ENCODE measurements at places on chromosomes 7 and 10.
A peak's percentile ranks its signal among the peaks of the same experiment; 100 is the strongest.

DNA sequence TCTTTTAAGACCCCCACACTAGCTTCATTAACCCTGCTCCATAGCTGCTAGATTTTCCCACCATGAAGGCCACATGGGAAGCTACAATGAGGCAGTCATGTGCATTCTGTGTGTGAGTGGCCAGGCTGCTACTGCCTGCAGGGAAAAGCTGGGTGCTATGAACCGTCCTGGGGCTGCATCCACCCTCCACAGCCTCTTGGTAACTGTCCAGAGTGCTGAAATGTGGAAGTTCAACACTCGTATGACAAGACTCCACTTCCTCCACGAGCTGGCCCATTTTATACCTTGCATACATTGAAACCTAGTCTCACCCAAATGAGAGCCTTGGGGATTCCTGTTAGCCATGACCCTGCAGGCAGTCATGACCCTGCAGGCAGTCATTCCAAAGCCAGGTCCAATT is 59.4 kb downstream of the CUZD1 start:
- DNase-seq, result no peak

DNA sequence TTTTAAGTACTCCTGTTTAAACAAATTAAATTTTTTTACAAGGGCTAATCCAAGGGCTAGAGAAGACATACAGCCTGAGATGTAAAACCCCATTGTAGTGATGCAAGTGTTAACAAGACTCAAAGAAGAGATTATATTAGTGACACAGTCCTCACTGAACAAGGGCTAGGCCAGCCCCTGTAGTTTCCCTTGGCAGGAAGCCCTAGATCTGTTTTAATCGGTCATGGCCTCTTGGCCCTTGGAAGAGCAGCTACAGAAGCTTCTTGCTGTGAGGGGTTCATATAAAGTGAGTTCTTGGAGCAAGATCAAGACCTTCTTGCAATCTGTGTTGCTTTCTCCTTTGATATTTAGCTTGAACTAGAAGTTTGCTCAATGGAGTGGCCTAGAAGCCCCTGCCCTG is 1339.4 kb downstream of the XPNPEP1 start:
- no peak for DNase-seq

- no peak for DNase-seq
Observed at GRCh38 chr10:101993221-101993620, 62.8 kb downstream of the ARMH3 start.

- DNase-seq, result no peak
Observed at GRCh38 chr7:44152971-44153947, 12.1 kb upstream of the MYL7 start.

- no peak for DNase-seq
Observed at GRCh38 chr7:108109221-108109908, 20.8 kb downstream of the LAMB4 start.

DNA sequence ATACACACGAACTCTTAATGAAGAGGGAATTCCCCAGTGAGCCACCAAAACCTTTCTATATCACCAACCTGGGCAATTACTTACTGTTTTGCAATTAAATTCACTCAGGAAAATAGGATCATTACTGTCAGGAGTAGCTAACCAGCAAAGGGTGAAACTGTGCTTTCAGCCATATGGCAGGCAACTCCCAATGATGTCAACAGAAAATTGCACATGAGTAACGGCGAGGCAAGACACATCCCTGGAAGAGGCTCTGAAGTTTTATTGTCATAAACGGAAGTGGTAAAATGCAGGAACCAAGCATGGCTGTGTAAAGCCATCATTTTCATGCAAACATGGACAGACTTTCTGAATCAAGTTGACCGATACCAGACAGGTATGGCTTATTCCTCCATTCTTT is 548.9 kb upstream of the AUTS2 start:
- no peak for DNase-seq

GRCh38 chr10:4541292-4541691 is 284.7 kb upstream of the AKR1E2 start:
- no peak for DNase-seq

DNA sequence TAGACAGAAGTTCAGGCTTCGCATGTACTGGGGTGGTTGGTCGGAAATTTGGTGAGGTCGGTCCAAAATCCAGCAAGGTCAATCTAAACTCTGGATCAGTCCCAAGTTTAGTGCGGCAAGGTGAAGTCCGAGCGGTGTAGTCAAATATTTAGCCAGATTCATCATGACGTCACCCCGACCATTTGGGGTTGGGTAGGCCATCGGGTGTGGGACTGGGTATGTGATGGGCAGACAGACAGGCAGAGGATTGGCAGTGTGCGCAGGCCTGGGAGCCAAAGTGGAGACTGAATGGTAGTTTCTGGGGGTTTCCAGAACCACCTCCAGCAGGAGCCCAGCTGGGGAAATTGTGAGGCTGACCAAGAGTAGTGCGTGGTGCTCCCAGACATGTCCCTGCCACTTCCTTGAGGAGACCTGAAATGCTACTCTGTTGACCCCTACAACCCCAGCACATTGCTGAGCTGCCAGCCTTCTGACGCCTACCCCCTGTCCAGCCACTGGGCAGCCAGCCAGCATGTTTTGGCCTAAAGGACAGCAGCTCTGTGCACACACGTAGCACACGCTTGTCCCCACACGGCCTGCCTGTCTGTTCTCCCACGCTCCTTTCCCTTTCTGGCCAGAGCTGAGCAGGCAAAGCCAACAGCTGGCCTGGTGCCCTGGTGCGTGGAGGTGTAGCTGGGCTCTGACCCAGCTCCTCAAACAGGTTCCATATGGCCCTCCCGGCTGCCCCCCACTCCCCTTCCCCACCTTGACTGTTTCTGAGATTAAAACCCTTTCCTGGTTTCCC is 55.9 kb downstream of the FAM241B start:
- DNase-seq, result peak; percentile 62

DNA sequence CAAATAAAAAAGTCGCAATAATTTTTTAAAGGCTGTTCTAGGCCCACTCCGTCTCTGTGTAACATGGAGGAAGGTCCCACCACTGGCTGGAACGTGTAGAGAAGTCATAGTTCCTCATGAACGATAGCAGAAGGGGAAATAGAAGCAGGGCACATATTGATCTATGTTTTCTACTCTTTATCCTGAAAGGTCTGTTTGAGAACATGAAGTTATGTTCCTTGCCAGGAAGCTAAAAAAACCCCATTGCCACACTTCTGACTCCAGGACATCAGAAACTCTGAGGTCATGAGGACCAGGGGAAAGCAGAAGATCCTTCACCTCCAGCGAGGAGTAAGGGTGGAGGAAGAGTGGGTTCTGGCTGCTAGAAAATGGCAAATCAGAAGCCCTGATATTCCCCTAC is 10.8 kb downstream of the ANKRD22 start:
- DNase-seq, result no peak

- DNase-seq, result no peak
Observed at GRCh38 chr10:76892766-76893479, 744.7 kb downstream of the KCNMA1 start.

DNA sequence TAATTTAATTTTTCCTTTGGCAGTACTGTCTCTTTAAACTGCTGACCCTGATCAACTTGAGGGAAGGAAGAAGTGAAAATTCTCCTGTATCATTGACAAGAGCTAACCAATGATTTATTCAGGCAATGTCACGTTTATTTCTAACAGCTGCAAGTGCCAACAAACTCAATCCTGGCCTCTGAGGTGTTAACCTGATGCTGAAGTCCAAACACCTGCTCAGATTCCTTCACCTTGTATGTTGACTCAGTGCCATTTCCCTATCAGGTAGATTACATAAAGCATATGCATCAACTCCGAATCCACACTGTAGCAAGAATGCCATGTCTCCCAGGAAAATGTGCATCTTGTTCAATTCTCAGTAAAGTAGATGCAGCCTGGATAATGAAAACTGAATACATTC is 820.0 kb downstream of the XPNPEP1 start:
- no peak for DNase-seq

- DNase-seq, result no peak
Observed at GRCh38 chr7:95011146-95011928, 103.9 kb downstream of the PPP1R9A start.

DNA sequence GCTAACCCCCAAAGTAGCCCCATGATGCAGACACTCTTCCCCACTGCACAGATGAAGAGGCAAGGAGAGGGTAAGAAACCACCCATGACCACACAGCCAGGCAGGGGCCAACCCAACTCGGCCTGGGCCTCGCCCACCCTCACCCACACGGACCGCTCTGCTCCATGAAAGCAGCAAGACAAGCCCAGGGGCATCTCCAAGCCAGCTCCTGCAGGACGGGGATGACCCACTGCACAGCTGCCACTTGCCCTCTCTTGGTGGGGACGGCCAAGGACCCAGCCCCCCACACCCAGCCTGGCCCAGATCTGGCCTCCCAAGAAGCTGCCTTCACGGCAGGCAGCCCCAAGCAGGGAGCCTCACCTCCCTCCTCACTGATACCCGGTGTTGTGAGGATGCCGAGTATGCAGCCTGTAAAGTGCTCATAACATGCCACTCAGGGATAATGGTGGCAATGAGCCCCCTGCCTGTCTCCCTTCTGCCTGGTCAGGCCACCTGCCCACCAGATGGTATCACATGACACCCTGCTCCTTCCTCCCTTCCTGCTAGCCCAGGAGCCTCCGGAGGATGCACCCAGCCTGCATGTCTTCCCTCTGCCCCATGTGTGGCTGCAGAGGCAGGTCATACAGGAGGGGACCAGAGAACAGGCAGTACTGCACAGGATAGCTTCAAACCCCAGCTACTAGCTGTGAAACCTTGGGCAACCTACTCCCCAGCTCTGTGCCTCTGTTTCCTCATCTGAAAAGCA is 23.3 kb downstream of the OGDHL start:
- DNase-seq, result peak; percentile 51

DNA sequence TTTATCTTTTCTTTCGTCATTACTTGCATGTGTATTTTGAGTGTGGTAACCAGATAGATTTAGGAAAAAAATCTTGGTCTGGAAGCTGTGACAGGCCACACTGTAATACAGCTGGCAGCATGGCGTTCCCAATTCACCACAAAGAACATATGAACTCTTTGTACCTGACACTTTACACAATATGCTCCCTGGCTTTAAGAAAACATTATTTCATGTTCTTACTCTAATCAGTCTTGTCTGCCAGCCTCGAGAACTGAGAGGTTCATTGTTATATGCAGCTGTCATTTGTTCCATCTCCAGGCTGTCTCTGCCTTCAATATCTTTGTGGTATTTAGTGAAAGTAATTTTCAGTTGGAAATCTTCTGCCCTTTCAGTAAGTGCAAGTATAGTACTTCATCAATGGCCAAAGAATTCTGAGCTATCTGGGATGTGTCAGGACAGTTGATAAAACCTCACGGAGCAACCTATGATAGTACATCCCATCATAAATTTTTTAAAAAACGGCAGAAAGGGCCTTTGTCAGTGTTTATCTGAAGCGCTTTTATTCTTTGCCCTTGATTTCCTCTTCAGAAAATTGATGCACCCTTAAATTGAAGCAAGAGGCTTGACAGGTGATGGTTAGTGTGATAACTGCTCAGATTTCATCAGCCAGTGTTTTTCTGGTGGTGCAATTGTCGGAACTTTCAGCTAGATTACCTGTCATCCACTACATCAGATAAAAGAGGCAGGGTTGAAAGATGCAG is 146.3 kb upstream of the SP8 start:
- DNase-seq, result no peak

GRCh38 chr7:12402365-12402725 is 1.3 kb downstream of the VWDE start:
- no peak for DNase-seq

DNA sequence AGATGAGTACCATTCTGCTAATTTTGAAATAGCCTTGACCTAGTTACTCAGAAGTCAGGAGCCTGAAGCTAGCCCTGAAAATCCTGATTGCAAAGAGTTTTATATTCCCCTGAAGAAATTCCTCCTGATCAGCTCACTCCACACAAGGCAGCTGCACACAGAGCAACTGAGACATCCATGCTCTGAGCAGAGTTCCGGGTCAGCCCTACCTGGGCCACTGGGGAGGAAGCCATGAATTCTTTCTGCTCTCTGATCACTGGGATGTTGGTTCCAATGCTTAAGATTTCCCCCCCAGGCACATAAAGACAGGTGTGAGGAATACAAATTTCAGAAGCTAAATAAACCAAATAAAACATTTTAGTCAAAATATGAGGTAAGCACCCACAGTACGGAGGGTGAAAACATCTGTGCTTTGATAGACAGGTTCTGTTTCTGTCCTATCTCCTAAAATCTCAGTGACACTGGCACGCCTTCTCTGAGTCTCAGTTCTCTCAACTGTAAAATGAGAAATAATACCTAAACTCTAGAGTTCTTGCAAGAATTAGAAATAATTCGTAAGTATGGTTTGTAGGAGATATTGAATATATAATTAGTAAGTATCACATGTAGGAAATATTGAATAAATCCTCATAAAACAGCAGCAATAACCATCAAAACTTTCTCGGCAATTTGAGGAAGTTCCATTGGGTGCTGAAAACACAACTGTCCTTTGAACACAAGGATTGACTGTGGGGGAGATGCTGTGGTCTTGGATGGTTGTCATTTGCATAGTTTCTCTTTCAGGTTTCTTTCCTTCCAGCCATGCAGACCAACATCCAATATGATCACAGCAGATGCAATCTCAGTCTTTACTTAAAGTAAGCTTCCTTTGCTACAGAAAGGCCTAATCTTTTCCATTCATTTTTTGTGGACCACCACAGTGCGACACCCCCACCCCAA is 133.0 kb upstream of the TNS3 start:
- DNase-seq, result no peak

- DNase-seq, result no peak
Observed at GRCh38 chr7:118572604-118573003, 348.1 kb downstream of the ANKRD7 start.

DNA sequence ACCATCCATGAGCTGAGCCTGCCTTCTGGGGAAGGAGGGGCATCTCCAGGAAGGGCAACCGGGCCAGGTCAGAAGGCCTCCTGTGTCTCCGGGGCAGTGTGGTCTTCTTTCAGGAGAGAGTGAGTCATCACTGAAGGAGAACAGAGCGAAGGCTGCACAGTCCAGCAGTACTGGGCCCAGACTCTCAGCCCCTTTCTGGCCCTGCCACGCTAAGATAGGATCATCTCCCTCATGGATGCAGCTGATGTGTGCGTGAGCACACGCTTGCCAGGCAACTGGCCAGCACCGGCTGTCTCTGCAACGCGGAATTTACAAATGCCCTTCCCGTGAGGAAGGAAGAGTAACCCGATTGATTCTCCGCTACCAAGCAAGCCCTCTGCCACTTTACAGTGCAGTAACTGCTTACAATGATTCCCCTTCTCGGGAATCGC is 328.2 kb downstream of the TNS3 start:
- DNase-seq, result peak; percentile 73
